ENCODE measurements at places on chromosomes 7 and 10.

DNA sequence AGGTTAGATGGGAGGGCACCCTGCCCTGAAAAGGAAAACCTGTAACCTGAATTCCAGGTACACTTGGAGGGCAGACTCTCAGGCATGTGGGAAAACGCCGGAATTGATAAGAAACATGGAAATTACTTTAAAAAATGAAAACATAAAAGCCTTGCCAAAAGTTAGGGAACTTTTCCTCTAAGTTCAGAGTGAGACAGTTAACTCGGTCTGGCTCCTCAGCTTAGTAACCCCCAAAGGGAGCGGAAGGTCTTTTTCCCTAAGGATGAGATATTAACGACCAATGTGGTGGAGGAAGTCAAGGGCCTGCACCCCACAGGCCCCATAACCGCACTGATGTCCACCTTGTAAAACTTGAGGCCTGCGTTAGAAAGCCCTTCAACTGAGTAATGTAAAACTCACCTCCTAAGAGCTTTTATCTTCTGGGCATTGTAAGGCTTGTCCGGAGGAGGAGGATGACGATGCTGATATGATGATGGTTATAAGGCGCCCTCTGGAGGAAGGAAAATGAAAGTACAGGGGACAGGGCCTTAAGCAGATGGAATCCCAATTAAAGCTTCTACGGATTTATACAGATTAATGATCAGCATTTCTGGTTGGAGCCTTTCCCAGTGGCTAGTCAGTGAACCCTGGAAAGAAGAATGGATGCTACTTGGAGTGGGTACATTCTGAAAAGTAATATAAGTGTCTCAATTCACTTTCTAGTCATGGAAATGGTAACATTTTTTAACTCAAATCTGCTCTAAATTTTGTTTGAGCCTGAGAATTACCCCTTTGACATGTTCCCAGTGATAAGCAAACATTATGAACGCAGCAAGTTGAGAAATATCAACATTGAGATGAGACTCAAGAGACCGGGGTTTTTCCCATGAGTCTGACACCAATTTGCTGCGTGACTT is 694 bp downstream of the COL1A2 start:
- peak; percentile 70 for DNase-seq

DNA sequence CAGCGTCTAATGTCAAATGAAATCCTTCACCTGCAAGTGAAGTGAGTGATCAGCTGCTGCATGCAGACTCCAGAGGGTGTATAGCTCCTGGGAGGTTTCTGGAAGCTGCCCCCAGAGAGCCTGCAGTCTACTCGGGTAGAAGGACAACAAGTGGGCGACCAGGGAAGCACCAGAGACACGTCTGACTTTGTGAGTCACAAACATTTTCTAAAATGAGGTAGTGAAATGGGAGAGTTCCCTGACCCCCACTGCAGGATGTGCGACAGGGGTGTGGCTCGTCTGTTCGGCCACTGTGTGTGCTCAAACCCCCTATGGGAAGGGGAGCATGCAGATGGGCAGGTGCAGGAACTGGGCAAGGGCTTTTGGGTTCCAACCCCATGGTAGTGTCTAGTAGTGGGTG is 177.1 kb upstream of the PRKCQ start:
- DNase-seq: no peak

DNA sequence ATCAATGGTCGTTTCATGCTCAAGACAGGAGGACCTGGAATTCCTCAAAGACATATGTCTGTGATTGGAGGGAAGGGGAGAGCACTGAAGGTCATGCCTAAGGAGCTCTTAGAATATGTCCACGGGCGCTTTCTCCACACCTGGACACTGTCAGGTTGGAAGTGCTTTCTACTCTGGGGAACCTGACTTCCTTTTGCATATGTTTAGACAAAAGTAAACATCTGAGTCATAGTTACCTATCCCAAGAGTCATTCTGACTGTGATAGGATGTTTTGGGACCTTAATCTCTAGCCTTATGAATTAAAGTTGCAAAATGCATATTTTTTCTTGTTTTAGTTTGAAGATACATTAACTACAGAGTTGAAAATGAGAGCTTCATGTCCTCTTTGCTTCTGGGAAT is 251.7 kb downstream of the KLF6 start:
- DNase-seq: no peak

- no peak for DNase-seq
Measured at GRCh38 chr10:109403551-109403950, 519.8 kb downstream of the XPNPEP1 start.

- peak; percentile 21 for DNase-seq
Measured at GRCh38 chr10:106705681-106706100, 458.8 kb downstream of the SORCS1 start.

- no peak for DNase-seq
Measured at GRCh38 chr7:70457883-70458680, 673.9 kb upstream of the GALNT17 start.

DNA sequence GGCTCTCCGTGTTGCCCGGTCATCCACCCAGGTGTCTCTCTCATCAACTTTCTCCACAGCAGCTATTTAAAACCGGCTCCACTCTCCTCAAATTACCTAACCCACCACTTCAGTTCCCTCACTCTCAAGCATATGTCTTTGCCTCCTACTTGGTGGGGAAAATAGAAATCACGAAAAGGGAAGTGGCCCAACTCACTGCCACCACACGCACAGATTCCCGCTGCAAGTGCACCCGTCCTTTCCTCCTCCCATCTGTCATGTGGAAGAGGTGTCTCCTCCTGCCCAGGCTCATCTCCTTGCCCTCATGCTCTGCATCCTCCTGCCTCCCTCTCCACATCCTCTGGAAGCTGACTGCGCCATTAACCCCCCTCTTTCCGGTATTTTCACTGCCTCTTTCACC is 80.8 kb upstream of the MKX start:
- DNase-seq: no peak

- DNase-seq: no peak
Measured at GRCh38 chr7:36214608-36215456, 61.8 kb downstream of the EEPD1 start.

- DNase-seq: no peak
Measured at GRCh38 chr10:6563075-6563474, 17.0 kb downstream of the PRKCQ start.

- no peak for DNase-seq
Measured at GRCh38 chr7:80182630-80183276, 48.1 kb downstream of the GNAI1 start.

DNA sequence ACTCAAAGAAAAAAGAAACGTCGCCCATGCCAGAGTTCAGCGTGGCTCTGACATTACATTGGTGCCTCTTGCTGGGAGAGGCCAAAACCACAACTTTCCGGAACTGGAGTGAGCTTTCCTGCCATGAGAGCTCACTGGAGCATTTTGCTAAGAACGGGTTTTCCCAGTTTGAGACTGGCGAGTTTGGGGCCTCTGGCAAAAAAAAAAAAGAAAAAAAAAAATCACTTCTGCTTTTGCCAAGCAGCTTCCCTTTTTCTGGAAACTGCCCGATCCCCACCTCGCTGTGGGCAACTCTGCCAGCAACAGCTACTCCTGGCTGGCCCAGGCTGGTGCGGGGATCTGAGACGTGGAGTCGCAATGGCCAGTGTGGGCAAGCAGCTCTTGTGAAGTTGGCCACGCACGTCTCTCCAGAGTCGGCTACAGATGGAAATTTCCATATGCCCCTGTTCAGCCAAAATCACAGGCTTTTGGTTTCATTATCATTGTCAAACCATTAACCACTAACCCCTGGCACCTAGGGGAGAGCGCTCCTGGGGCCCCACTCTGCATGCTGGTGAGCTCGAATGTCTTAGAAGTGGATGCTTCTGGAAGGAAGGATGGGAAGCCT is 25.7 kb downstream of the PRKAG2 start:
- DNase-seq: no peak

GRCh38 chr10:45580371-45581215 is 92.0 kb downstream of the ZFAND4 start:
- DNase-seq: no peak

- DNase-seq: peak; percentile 78
Measured at GRCh38 chr7:51067757-51068156, 248.9 kb downstream of the COBL start.

DNA sequence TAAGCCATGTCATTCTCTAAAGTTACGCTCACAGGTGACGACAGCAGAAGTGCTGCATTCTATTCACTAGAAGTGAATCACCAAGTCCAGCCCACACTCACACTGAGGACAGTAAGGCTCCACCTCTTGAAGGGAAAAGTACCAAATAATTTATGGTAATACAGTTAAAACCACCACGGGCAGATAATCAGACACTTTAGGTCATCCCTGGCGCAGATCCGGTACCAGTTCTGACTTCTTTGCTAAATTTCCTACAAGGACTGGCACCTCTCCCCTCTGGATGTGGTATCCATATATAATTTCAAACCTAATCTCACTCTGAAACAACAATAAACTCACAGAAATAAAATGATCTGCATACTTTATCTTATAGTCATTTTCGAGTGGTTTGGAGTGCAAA is 954.7 kb upstream of the GHITM start:
- DNase-seq: no peak

- no peak for DNase-seq
Measured at GRCh38 chr10:77973276-77973675, 46.7 kb upstream of the DLG5 start.

DNA sequence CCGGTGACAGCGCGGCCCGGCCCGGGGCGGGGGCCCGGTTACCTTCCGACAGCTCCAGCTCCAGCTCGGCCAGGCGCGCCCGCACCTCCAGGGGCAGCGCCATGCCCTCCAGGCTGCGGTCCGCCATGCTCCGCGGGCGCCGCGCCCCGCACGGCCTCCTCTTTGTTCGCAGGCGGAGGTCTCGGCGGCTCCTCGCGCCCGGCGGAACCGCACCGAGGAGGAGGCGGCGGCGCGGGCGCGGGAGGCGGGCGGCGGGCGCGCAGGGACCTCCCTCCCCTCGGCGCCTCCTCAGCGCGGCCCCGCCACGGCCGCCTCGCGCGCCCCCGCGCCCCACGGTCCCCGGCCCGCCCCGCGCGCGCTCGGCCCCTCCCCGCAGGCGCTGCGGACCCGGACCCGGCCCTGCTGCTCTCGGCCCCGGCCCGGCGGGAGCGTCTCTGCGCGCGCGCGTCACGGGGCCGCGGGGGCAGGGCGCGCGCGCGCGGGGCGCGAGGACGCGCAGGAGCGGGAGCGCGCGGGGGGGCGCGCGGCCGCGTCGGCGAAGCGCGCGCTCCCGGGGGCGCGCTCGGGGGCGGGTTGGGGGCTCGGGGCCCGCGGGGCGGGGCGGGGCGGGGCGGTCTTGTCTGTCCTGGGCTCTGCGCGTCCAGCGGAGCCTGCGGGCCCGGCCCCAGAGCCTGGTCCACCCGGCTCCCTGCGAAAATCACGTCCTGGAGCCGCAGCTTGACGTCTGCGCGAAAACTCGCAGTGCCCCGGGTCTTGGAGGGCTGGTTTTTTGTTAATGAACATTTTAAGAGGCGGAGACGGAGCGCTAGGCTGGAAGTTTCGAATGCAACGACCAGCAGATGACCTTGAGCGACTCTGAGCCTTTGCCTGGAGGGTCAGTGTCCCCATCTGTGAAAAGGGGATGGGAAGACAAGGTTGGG is at the start of gene DIP2C:
DIP2C (minus strand) TSS at position 217 of the 920 bp plus-strand sequence; CDS start at position 127, 90 bp downstream.
- peak; percentile 92 for DNase-seq

- no peak for DNase-seq
Measured at GRCh38 chr7:150685219-150686029, at the start of gene GIMAP2. TSS of gene GIMAP2 (plus strand) at chr7:150685706. CDS start at chr7:150687060, 1,354 bp downstream.

DNA sequence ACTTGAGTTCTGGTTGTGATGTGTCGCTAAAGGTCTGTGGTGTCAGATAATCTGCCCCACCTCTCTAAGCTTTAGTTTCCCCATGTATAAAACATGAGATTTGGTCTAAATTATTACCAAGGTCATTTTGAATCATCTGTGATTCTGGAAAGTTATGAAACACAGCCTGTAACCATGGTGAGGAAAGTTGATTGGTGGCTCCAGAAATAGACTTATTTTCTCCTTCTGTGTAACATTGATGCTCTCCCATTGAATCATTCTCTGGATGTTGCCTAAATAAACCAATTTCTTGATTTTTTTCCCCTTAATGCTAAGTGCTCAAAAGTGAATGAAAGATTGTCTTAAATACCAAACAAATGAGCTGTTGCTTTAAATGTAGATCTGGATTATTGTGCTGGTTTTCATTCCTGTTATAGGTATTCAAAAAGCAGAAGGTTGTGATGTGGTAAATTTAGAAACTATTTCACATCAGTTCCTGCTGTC is 30.0 kb upstream of the PCGF5 start:
- DNase-seq: no peak

DNA sequence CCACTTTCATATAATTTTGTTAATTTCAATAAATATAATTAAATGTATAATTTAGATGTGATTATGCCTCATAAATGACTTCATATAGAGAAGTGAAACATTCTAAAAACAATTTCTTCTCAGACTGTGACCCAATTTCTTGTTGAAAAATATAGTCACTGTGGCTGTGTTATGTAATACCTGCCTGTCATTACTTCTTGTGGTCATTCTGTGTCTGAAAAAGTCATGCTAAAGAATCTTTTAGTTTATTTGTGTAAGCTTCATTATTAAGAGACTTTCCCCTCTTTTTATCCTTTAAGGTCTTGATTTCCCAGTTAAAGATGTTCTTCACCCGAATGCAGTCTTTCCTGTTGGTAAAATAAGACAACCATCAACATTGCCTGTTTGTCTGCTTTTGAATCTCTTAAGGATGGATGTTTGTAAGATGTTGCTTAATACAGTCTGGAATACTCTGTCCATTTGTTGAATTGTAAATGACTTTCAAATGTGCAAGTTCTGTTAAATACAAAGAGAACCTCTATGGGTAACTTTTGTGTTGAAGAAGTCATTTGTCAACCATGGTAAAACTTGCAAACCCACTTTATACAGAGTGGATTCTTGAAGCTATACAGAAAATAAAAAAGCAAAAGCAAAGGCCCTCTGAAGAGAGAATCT is 16.0 kb downstream of the KAT6B start:
- DNase-seq: no peak

GRCh38 chr7:17311952-17312351 is 13.5 kb downstream of the AHR start:
- no peak for DNase-seq

GRCh38 chr10:116800286-116800929 is 48.9 kb upstream of the ENO4 start:
- no peak for DNase-seq

DNA sequence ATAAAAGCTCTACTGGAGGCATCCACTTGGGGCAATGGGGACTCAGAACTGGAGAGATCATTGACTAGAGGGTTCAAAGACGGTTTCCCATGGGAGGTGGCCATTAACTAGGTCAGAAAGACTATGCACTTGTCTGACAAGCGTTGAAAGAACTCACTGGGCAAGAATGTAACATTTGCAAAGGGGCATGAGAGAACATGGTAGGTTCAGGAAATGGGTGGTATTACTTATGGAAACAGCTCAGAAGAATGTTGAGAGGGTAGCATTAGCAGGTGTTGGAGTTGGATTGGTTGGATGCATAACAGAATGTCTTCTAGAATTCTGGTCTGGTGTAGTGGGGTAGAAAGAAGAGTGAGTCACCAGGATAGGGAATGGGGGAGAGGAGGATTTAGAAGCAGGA is 119.1 kb upstream of the CDCA7L start:
- no peak for DNase-seq

Measured in lower leg skin (tissue), 4 donors.